ENCODE measurements at places on chromosomes 3 and 15.
A peak's percentile ranks its signal among the peaks of the same experiment; 100 is the strongest.

GRCh38 chr3:144287001-144287400 lies 315.4 kb downstream of the DIPK2A start:
- DNase-seq = peak; percentile 4

DNA sequence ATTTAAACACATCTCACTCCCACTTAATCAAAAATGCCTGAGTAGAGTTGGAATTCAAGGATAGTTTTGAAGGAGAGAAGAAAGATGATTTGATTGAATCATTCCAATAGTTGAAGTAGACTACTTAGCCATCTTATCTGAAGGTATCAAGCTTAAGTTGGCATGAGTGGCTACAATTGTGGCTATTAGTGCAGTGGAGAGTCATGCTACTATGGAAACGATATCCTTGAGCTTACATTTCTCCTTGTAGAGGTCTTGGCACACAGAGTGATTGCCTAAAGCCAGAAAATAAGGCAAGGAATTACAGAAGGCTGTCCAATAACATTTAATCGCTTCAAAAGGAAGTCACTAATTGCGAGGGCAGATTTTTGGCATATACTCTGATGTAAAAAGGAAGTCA lies 1022.7 kb downstream of the IGSF11 start:
- no peak for DNase-seq

DNA sequence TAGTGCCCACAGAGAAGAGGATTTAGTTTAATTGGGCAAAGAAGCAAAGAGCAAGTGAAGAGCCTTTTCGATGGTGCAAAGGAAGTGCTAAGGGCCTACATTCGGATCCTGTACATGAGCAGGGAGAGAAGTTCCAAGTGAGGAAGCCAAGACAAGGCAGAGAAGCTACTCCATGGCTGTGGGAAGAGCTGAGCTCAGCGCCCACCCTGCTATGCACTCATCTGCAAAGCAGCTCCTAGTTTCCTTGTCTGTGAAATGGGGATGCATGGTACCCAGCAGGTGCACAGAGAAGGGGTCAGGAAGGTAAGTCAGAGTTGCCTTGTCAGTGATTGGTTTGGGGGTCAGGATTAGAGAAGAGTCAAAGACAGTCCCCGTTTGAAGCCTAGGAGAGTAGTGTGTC lies 126.5 kb downstream of the PDE8A start:
- DNase-seq = no peak

DNA sequence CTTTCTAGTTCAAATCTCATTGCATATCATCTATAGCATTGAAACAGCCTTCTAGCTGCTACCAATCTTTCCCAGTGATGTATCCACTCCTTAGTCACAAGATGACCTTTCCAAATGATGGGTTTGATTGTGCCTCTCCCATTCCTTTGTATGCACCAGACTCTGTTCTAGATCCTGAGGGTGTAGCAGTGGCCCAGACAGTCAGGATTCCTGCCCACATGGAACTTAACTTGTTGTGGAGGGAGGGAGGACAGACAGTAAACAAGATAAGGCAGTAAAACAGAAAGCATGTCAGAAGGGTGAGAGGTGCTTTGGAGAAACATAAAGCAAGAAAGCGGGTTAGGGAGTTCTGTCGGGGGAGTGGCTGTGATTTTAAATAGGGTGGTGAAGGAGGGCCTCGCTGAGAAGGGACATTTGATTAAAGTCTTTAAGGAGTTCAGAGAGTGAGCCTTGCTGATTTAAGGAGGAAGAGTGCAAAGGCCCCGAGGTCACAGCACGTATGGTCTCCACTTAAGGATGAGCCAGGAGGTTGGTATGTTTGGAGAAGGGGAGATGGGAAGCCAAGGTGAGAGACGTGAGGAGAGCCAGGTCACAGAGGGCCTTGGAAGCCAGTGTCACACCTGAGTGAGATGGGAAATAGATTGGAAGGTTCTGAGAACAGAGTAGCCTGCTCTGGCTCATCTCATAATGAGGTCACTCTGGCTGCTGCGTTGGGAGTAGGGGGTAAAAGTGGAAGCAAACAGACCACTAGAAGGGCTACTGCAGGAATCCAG lies 38.3 kb downstream of the FAM43A start:
- DNase-seq = no peak

GRCh38 chr3:25441234-25441856 lies 13.3 kb downstream of the RARB start:
- DNase-seq = peak; percentile 8

DNA sequence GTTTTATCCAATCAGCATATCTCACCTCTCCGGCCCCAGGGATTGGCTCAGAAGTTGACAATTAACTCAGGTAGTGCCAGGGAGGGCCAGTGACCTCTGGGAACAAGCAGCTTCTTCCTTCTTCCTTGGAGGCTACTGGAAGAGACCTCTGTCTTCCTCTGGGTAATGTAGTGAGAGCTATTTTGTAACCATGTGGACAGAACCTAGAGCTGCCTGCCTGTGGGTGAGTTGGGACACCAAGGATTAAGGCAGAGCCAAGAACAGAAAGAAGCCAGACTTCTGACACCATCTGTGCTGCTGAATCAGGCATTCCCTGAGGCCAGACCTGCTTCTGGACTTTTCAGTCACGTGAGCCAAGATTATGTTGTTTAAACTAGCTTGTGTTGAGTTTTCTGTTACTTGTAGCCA lies 5.9 kb upstream of the NDUFAF1 start:
- peak; percentile 65 for DNase-seq

DNA sequence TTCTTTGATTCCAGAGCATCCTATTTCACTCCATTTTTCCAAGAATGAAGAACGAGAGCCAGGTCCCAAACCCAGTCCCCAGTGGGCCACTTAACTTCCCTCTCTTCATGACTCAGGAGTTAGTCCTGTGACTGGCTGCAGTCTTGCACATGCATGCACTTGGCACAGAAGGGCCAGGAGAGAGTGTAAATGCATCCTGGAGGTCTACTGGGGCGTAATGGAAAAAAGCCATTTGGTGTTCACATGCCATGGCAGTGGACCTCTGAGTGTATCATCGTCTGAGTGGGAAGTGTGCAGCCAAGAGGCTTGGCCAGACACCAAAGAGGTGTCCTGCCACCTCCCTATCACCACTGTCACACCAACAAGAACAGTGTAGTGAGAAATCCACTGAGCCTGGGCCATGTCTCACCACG lies 15.1 kb upstream of the RFTN1 start:
- peak; percentile 55 for DNase-seq

DNA sequence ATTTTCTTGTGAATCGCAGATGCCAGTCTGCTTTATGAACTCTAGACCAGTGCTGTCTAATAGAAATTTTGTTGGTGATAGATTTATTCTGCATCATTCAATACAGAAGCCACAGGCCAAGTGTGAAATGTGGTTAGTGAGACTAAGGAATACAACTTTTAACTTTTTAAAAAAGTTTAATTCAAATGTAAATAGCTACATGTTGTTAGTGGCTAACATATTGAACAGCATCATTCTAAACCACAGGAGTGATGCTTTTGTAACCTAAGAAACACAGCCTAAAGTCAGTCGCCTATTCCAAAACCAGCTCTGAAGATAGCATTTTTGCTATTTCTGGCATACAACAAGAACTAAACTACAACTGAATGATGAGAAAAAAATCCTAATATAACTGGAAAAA lies 164.8 kb upstream of the CBLB start:
- no peak for DNase-seq

DNA sequence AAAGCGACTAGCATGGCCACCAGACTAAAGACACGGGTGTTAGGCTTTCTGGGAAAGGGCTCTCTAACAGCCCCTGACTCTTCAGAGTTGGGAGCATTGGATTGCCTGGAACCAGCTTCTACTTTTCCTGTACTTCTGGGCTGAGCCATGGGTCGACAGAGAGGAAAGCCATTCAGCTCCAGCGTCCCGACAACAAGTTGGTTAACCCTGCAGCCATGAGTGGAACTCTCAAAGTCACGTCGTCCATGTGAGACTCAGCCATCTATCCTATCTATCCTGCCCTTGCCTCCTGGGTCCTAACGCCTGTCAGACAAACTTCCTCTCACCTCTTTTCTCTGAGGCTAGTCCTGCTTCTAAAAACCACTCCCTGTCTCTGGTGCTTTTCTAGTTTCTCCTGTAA lies 32.6 kb upstream of the TBC1D5 start:
- no peak for DNase-seq

GRCh38 chr15:42549032-42549491 lies 424 bp downstream of the HAUS2 start:
- DNase-seq = peak; percentile 65

GRCh38 chr15:93846148-93846547 lies 385.2 kb upstream of the MCTP2 start:
- no peak for DNase-seq

- DNase-seq = no peak
These were observed 271.3 kb downstream of the PLOD2 start for GRCh38 chr3:145889730-145890129.

DNA sequence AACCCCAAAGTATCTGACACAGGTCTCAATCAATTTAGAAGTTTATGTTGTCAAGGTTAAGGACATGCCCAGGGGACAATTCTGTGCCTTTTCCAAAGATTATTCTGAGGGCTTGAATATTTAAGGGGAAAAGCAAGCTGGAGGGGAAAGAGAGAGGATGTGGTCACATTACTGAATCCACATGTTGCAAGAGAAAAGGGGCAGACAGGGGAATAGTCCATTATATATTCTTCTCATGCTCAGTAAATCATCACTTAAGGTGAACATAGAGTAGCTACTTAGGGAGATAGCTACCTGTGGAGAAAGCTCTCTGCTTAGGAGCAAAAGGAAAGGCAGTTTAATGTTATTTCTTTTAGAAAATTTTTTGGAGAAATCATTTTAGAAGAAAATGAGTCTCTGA lies 751.6 kb downstream of the SI start:
- DNase-seq = no peak
